Epithelial cell of prostate (primary cell): ENCODE measurements at places on chromosomes 3 and 15.
A peak's percentile ranks its signal among the peaks of the same experiment; 100 is the strongest.

DNA sequence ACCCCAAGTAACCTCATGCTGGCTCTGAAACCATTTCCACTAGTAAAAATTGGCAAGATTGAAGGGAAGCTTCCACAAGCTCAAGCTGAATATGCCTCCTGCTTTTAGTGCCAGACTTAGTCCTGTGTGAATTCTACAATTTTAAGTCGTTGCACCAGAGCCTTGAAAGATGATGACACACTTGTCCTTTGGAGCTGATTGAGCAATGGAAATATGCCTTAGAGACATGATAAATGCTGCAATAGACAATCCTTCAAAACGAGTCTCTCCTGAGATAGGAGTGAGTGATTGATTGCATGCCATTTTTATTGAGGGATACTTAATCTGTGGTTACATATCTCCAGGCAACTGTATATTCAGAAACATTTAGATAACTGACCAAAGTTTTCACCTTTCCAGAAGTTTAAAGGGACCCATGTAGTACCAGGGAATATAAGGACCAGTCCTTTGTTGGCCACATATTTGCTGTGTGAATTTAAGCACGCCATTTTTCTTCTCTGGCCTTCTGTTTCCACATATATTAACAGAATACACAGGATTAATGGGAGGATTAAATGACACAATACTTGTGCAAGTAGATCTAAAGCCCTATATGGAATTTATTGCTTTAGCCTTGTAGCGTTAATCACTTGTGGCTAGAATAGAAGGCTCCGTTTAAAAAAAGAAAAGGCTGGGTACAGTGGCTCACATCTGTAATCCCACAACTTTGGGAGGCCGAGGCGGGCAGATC, 65.1 kb downstream of the PPARG start:
- DNase-seq, result no peak

DNA sequence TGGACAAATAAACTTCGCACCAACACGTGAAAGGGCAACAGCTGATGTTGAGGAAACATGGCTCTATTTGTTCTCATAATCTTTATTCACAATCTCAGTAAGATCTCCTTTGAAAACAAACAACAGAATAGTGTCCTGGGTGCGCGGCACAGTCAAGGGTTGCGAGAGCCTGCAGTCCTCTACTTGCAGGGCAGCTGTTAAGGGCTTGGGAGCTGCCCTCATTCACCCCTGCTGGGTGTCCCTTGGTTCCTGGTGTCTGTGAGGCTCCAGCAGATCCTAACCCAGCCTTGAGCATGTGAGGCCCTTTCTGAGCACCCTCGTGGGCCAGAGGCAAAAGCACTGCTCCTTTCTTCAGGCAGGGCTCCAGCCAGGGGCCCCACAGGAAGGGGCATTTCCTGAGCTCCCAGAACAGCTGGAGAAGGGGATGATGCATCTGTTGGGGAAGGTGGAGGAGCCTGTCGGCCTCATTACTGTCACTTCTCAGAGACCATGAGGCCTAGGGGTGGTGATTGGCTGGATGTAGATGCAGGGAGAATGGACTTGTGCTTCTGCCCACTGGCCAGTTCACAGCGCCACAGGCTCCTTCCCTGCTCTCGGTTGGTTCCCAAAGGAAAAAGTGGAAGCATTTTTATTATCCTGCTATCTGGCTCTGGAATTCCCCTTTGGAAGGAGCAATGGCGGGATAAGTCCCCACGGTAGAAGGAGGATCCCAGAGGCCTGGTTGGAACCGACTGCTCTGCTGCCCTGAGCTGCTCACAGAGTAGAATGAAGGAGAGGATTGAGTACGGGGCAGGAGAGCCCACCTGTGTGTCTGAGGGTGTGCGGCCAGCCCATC, 51.9 kb upstream of the KLF13 start:
- DNase-seq, result no peak

- peak; percentile 67 for DNase-seq
Observed at GRCh38 chr3:50365080-50365841, 5.9 kb upstream of the TMEM115 start.

GRCh38 chr3:72186400-72186855, 401.5 kb upstream of the PROK2 start:
- no peak for DNase-seq

- no peak for DNase-seq
Observed at GRCh38 chr15:98785807-98786621, 137.7 kb downstream of the IGF1R start.

DNA sequence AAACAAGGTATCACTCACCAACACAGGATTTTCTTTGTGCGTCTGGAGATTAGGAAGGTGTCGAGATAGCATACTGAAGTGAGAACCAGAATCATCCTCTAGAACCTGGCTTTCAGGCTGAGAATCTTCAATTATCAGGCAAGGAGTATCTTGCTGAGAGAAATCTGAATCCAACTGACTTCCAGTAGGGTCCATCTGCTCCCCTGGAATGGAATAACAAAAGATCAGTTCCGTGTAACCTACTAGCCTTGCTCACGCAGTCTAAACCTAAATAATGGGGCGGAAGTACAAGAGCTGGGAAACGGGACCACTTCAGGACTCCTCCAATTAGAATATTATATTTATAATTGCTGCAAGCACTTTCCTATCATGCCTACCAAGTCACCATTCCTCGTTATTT, 690 bp downstream of the TP53BP1 start:
- DNase-seq, result no peak

- DNase-seq, result no peak
Observed at GRCh38 chr3:117606866-117607265, 897.3 kb downstream of the TUSC7 start.

- DNase-seq, result peak; percentile 33
Observed at GRCh38 chr15:66931768-66932633, 133.4 kb upstream of the SMAD3 start.

DNA sequence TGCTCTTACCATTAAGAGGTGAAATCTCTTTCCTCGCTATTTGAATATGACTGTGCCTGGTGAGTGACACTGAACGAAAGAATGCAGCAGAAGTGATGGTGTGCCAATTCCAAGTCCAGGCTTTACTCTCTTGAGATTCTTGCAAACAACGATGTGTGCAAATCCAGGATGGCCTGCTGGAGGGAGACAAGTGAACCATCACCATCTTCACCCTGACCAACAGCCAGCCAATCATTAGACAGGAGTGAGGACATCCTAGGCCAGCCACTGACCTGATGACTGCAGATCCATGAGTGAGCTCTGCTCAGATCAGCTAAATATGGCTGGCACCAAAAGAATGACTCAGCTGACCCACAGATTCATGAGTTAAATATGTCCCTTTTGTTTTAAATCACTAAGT, 878.0 kb downstream of the PDCD6IP start:
- DNase-seq, result no peak

- DNase-seq, result no peak
Observed at GRCh38 chr15:69482686-69483256, 30.2 kb downstream of the RPLP1 start.

- DNase-seq, result no peak
Observed at GRCh38 chr3:99780749-99781148, 36.9 kb upstream of the CMSS1 start.

DNA sequence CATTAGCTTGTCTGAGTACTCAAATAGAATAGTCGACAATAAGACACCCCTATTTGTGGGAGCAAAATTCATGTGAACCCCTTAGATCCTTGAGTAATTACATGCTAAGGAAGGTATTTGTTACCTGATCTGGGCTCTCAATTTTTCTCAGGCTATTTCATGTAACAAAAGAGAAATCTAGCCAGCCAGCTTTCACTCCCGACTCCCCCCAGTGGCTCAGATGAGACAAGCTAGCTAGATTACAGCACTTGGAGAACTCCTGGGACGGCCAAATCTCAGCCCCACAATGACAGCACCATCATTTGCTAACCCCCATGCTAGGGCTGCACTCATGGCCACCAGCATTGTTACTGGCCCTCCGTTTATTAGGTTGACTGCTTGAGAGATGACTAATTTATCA, 41.3 kb downstream of the GLDN start:
- DNase-seq, result no peak

- DNase-seq, result peak; percentile 89
Observed at GRCh38 chr15:67125589-67126502, 60.4 kb downstream of the SMAD3 start.

GRCh38 chr15:69593981-69594966, 141.7 kb downstream of the RPLP1 start:
- peak; percentile 73 for DNase-seq

GRCh38 chr3:99945328-99945995, 127.8 kb downstream of the CMSS1 start:
- no peak for DNase-seq

GRCh38 chr15:39016706-39017105, 452.1 kb upstream of the RASGRP1 start:
- DNase-seq, result no peak

- DNase-seq, result no peak
Observed at GRCh38 chr15:42604894-42605744, 29.7 kb downstream of the STARD9 start.

- DNase-seq, result no peak
Observed at GRCh38 chr3:156291272-156292123, 171.1 kb downstream of the KCNAB1 start.

DNA sequence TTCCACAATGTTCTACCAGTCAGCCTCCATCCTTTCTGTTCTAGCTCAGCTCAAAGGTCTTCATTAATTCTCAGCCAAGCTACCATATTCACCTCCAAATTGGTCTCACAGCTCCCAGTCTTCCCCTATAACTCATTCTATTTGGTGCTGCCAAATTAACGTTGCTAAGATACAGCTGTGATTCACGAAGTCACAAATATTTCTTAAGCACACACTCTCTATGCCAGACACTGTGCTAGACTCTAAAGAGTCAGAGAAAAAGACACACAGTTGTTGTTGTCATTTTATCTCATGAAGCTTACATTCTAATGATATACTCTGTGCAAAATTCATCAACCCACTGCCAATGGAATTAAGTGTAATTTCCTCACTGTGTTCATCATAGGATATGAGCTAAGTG, 102.8 kb downstream of the FRMD5 start:
- DNase-seq, result peak; percentile 12
